Small intestine (tissue), 16 donors: ENCODE measurements at places on chromosomes 11 and 22.

- DNase-seq: no peak
Measured at GRCh38 chr22:44351685-44352377, 39.1 kb upstream of the SHISAL1 start.

- no peak for DNase-seq
Measured at GRCh38 chr11:78082146-78082545, 2.5 kb upstream of the NDUFC2 start.

DNA sequence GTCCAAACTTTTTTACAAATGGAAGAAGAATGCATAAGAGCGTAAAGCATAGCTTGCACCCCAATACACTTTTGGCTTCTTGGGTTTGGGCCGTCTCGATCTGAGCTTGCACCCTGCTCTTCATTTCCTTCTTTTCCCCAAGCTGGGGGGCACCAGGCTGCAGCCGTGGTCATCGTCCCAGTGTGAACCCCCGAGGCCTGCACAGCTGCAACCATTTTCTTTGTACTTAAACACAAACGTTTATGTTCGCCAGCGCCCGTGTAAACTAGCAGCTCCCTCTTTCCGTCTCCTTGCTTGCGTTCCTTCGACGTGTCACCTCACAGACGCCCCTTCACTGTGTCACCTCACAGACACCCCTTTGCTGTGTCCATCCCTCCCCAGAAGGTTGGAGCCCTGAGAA is 10.1 kb downstream of the KRTAP5-5 start:
- no peak for DNase-seq

- DNase-seq: no peak
Measured at GRCh38 chr11:26937386-26937785, 56.5 kb upstream of the FIBIN start.

DNA sequence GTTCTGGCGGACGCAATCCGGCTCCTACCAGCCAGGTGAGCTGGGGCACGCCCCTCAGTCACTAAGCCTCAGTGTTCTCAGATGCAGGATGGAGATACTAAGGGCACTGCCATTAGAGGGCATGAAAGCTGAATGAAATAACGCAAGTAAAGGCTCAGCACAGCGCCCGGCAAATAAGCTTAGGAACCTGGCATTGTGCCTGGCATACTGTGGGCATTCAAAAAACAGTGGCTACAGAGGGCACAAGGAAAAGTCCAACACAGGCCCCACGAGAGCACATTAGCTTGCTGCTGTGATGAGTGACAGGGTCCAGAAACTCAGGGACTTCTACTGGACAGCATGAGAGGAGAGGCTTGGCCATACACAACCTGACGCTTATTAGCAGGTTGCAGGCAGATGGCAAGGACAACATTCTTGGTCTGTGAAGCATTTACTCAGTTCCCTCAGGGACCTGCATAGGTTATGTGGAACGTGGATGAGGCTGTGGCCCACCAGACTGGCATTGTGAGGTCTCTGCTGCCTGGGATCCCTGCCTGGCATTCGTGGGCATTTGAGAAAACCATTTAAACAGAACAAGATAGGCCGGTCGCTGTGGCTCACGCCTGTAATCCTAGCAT is 12.2 kb downstream of the TXN2 start:
- DNase-seq: no peak

DNA sequence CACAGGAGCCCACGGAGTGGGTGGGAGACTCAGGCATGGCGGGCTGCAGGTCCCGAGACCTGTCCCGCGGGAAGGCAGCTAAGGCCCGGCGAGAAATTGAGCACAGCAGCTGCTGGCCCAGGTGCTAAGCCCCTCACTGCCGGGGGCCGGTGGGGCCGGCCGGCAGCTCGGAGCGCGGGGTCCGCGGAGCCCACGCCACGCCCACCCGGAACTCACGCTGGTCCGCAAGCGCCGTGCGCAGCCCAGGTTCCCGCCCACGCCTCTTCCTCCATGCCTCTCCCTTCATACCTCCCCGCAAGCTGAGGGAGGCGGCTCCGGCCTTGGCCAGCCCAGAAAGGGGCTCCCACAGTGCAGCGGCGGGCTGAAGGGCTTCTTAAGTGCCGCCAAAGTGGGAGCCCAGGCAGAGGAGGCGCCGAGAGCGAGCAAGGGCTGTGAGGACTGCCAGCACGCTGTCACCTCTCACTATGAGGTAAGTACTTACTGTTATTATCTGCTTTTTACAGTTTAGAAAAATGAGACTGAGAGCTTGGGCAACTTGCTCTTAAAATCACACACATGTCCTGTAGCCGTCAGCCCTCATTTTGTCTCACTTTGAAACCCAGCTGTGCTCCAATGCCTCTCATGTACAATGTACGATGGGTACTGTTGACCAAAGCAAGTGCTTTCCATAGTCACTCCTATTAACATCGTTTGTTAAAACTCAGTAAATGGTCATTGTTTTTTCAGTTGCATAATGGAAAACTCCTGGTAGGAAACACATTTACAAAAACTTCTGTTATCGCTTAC is 12.2 kb upstream of the OR10D3 start:
- DNase-seq: no peak

DNA sequence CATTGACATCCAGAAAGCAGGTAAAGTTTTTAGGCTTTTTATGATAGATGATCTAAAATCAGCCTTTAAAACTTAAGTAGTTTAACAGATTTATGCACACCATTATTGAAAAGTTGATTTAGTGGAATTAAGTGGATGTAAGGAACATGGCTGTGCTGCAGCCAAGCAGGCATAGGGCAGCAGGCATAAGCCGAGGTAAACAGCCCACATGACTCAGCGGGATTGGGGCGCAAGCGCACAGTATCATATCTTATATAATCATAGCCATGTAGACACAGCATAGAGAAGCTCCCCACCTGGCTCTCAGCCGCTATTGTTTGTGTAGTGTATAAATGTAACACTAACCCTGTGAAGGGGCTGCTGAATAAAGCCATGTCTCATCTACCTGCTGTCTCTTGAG is 157.5 kb downstream of the WNT11 start:
- DNase-seq: no peak

GRCh38 chr11:115887727-115888126 is 383.5 kb upstream of the CADM1 start:
- no peak for DNase-seq

- DNase-seq: no peak
Measured at GRCh38 chr11:45761659-45762058, 43.3 kb upstream of the SLC35C1 start.

- DNase-seq: no peak
Measured at GRCh38 chr11:68424981-68425865, 35.3 kb upstream of the PPP6R3 start.

- no peak for DNase-seq
Measured at GRCh38 chr11:10778217-10778970, 27.3 kb downstream of the CTR9 start.

GRCh38 chr22:26050079-26050478 is 119.2 kb upstream of the SEZ6L start:
- DNase-seq: no peak

DNA sequence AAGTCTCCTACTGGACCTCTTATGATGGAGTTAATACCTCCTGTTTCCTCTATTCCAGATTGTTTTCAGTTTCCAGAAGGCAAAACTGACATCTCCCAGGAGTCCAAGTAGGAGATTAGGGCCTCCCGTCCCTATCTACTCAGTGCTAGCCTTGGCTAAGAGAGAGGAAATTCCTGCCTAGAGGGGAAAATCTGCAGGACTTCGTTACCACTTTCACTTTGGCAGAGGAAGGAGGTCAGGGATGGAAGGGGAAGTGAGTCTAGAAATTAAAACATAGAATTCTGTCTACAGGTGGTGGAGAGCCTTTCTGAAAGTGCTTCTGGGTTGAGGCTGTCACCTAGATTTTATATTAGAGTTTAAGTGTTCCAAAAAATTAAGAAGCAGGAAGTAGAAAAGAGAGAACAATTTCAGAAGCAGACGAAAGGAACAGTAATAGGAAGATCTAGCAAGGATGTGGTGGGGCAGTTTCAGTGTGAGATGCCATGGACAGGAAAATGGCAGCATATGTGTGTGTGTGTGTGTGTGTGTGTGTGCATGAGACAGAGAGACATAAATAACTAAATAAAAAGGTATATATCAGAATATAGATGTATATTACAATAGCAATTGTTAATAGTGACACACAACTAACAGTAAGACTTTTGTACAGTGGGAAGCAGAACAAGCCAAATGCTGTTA is 2.4 kb upstream of the TRIM68 start:
- DNase-seq: peak; percentile 19

- DNase-seq: peak; percentile 40
Measured at GRCh38 chr22:39995393-39996252, 869 bp downstream of the FAM83F start.

DNA sequence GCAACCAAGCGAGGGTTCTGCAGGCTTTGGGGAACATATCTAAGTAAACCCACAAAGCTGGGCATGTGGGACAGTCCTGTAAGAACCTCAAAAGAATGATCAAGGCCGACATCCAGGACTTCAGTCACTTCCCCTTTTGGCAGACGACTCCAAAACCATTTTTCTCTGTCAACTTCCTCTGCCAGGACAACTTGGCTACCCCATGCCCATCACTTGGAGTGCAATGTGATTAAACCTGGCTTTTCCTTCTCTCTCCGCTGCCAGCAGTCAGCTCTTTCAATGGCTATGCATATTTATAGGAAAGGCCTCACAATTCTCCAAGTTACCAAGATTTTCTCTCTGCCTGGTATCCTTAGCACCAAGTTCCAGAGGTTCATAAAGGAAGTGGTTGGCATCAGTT is 78.9 kb downstream of the C11orf58 start:
- no peak for DNase-seq

GRCh38 chr11:115425250-115425649 is 79.0 kb downstream of the CADM1 start:
- no peak for DNase-seq

GRCh38 chr11:38927993-38928392 is 2330.0 kb upstream of the RAG2 start:
- no peak for DNase-seq
